ENCODE measurements at places on chromosomes 6 and 20.

DNA sequence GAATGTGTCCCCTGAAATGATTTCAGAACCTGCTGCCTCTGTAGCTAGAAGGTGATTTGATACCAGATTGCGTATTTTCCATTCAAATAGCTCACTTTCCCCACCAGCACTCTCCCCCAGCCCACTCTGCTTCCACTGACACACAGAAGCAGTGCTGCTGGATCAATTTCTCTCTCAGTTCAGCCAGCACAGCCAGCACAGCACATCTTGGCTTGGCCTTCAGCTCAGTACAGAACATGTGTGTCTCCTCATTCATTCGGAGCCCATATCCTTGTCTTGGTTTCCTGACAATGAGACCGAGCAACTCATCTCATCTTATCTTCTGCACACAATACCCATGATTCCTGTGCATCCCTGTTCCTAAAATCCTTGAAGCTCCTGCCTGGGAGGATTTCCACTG, 33.8 kb upstream of the CD83 start:
- no peak for DNase-seq

GRCh38 chr6:158999154-158999665, 792 bp downstream of the RSPH3 start:
- no peak for DNase-seq

DNA sequence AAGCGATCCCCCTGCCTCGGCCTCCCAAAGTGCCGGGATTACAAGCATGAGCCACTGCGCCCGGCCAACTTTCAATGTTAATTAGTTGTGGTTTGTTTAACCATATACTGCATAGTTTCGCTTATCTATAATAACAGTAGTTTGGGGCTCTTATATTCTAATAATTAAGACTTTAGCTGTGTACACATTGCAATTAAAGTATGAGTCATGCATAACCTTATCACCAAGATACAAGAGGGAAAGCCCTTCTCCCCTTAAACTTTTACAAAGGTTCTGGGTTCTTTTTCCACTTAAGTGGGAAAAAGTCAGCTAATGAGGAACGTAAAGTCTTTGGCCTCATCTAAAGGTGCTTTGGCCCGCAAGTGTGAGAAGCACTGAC, 3.2 kb upstream of the MCCD1 start:
- no peak for DNase-seq

DNA sequence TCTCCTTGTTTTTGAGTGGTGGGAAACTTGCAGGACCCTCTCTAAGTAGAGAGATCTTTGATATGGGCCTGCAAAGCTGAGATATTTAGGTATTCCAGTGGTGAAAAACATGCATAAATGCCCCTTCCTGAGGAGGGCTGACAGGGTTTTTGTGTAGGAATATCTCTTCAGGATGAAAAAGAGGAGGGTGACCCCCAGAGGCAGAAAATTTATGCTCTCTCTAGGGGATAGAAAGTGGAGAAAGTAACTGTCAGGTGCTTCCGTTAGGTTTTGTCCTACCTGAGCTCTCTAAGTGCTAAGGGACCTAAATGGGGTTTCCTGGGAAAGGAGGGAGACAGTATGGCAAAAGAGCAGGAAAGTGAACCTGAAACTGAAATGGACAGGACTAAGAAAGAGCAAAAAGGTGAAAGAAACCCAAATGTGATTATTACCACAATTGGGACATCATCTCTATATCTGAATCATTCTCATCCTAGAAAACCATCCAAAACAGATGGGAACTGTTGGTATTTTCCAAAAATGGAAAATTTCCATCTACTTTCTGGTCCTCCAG, 2.0 kb downstream of the COL19A1 start:
- peak; percentile 21 for DNase-seq

DNA sequence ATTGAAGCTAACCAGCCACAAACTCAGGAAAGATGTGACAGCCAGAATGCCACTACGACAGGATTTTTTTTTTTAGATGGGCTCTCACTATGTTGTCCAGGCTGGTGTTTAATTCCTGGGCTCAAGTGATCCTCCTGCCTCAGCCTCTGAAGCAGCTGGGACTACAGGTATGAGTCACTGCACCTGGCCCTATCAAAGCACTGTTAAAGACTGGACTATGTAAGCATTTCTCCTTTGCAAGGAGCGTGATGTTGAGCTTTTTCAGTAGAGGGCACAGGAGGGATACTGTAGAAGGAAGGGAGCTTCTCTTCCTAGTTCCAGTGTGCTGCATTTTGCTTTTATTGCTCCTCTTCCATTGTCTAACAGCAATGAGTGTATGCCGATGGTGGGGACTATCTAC, 35.8 kb downstream of the ZBTB9 start:
- no peak for DNase-seq

- DNase-seq = no peak
Measured at GRCh38 chr6:135163440-135163738, 17.7 kb upstream of the MYB start.

GRCh38 chr20:10336959-10337729, 96.9 kb downstream of the MKKS start:
- DNase-seq = no peak

GRCh38 chr20:42255821-42256220, 637.6 kb upstream of the CHD6 start:
- no peak for DNase-seq

GRCh38 chr6:170208651-170209353, 82.1 kb downstream of the DLL1 start:
- DNase-seq = no peak

Data from HuH-7.5 (cell line).